ENCODE measurements at places on chromosomes 3 and 15.

DNA sequence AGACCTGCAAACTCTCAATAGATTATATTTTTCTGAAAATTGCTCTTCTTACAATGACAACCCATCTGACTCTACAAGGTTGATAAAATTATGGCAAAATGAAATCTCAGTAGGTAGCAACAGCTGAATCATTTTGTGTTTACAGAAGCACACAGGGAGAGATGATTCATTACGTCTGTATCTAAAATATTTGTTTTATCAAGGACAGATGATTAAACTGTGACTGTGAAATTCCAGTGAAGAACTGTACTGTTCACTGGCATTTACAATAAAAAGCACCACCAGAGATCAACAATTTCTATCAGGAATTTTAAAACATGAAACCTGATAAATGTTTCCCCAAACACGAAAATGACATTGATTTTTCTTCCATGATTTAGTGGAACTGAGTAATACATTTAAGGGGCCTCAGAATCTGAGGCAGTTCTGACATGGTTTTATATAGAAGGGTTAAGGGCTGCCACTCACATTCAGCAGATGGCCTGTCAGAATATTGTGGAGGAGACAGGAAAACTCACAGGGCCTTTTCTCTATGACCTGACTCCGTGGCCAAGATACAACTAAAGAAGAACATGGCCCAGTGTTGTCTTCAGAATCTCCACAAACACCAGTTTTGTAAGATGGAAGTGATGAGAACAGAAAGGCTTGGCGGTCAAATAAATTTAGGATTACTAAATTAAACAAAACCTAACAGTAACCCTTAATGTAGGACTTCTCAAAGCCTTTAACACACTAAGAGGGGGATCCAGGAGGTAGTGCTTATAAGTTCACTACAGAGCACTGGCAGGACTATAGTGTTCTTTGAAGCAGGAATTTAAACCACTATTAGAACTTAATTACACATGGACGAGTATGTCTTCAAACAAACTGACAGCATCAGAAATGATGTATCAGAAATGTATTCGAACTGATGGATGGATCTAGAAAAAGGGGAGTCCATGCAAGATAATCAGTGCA is 25.9 kb downstream of the RAD18 start:
- DNase-seq = no peak

DNA sequence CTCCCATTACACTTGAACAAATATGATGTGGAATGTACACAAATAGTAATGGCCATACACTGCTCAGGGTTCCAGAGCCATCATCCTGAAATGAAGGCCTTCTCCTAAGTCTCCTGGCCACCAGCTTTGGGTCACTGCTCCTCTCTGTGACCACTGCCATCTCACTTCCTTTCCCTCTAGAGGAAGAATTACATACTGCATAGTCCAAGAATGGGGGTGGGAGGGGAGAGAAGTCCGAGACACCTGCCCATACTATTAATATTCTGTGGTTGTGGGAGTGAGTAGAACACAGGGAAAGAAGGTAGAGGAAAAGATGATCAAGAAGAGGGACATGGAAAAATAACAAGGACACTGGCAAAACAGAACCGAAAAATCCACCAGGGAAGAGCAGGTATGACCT is 20.6 kb downstream of the ETV5 start:
- DNase-seq = no peak

DNA sequence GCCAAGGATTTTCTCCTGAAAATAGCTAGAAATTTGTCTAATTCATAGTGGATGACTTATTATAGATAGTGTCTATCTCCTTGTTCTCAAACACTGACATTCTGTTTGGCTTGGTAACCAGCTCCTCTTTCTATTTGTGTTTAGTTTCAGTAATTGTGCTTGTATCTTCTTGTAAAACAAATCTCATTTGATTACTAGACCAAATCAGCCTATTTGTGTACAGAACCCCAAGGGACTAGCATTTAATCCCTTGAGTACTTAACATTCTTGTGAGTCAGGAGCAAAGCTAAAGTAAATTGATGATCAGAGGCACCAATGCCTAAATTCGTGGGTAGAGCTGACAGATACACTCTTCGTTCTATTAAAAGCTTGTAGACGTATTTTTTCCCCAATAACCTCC is 306.5 kb upstream of the SLITRK3 start:
- DNase-seq = no peak

- DNase-seq = no peak
Measured at GRCh38 chr3:57500506-57500905, 43.6 kb downstream of the DNAH12 start.

DNA sequence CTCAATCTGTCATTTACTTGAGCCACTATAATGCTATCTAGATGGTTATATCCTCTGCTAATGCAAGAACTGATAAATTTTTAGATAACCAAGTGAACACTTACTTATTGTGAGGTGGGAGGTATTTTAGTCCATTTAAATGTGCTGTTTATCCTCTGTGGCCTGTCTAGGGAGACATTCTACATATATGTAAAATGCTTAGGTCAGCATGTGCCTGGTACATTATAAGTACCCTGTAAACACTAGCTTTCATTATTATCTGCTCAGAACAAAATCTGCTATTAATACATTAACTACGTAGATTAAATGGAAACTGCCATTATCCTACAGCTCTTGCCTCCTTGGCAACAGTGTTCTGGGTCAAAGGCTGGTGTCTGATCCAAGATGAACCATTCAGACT is 41.8 kb upstream of the MAPKBP1 start:
- DNase-seq = no peak

DNA sequence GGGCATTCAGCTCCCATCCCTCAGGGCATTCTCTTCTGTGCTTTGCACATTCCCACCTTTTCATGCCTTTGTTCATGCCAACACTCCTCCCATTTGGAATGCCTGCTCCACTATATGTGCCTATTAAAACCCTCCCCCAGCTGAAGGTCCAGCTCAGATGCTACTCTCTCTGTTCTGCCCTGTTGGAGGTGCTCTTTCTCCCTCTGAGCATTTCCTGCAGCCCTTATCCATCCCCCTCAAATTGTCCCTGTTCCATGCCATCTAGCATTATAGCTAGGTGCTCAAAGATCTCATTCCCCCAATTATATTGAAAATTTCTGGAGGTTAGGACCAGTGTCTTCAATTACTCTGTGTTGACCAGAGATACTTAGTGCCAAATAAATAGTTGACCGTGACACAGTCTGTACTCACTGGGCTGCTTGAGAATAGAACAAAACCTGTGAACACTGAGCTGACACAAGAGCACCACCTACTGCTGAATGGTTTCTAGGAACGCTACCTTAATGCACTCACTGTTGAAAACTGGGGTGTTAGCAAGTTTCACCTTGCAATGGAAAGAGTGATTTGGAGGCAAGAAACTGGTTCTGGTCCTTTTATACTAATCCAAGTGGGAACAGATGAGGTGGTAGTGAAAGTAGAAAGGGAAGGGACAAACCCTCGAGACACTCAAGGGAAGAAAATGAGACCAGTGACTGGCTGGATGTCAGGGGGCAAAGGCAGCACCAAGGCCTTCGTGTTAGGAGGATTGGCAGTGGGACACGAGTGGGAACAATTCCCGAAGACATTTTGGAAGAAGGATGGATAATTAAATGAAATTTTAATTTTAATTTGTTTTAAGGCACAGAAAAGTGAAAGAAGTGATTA is 289.8 kb upstream of the ROPN1 start:
- no peak for DNase-seq
